Spinal cord (tissue), 10 donors: ENCODE measurements at places on chromosomes 1 and 21. TPM values are rescaled to one million over a fixed set of nuclear protein-coding genes. Genes with fewer than 3 reads are reported as not detected.

DNA sequence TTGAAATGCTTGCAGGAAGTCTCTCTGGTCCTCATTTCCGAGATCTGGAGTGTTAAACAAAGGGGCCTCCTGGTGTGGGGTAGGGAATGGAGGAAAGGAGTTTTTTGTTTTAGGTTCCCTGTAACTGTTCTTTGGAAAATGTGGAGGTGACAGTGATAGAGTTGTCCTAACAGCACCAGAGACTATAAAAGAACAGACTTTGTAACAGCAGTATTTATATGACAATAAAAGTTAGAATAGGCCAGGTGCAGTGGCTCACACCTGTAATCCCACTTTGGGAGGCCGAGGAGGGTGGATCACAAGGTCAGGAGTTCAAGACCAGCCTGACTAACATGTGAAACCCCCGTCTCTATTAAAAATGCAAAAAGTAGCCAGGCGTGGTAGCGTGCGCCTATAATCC lies 68.9 kb downstream of the HUNK start:
- no peak for DNase-seq
- H3K27me3 ChIP-seq, result no peaks in the 10 kb centered on the region
- peaks cover 8% of the 10 kb centered on the region for H3K4me1 ChIP-seq

DNA sequence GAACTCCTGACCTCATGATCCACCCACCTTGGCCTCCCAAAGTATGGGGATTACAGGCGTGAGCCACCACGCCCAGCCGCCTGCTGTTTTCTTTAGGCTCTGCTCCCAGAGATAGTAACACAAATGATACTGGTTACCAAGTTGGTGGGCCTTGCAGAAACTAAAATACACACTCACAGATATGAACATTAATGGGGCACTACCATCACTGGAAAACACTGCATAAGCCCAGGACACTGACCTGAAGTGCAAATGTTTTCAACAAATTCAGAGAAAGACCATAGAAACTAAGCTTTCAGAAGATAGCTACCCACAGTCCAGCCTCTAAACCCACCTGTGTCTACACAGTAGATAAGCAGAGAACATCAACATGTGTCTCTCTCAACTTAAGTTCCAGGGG lies 180.5 kb downstream of the FCRL5 start:
- H3K4me1 ChIP-seq, result no peaks in the 10 kb centered on the region
- no peak overlapping the region for H3K27ac ChIP-seq
- no peak overlapping the region for H3K4me3 ChIP-seq
- no peaks in the 10 kb centered on the region for H3K36me3 ChIP-seq
- H3K27me3 ChIP-seq, result no peaks in the 10 kb centered on the region
- DNase-seq, result no peak

DNA sequence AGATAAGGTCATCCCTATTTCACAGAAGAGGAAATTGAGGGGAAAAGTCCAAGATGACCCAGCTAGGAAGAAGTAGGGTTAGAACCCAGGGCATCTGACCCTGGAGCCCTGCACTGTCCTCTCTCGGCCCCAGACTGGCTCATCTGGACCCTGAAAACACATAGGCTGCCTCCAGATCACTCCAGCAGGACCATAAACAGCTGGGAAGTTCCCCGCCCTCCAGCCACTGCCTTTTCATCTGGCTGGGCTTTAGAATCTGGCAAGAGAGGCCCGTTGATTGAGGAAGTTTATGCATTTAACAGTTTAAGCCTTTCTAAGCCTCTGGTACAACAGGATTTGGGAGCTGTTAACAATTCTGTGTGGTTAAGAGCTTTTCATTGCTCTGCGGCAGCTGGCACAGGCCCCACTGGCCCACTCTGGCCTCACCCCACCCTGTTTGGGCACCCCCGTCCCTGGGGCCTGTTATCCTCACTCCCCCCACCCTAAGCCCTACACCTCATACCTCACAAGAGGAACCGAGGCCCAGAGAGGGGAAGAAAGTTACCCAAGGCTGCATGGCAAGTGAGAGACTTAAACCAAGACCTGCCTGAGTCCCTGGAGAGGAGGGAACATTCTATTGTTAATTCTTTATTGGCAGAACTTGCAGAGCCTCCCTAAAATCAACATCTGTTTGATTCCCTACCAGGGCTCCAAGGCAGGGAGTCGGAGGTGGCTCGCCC lies 84.2 kb downstream of the EPHB2 start:
- H3K4me1 ChIP-seq, result peaks cover 63% of the 10 kb centered on the region
- H3K4me3 ChIP-seq, result no peak overlapping the region
- peaks cover 15% of the 10 kb centered on the region for H3K36me3 ChIP-seq
- H3K27ac ChIP-seq, result no peak overlapping the region
- H3K27me3 ChIP-seq, result no peaks in the 10 kb centered on the region

DNA sequence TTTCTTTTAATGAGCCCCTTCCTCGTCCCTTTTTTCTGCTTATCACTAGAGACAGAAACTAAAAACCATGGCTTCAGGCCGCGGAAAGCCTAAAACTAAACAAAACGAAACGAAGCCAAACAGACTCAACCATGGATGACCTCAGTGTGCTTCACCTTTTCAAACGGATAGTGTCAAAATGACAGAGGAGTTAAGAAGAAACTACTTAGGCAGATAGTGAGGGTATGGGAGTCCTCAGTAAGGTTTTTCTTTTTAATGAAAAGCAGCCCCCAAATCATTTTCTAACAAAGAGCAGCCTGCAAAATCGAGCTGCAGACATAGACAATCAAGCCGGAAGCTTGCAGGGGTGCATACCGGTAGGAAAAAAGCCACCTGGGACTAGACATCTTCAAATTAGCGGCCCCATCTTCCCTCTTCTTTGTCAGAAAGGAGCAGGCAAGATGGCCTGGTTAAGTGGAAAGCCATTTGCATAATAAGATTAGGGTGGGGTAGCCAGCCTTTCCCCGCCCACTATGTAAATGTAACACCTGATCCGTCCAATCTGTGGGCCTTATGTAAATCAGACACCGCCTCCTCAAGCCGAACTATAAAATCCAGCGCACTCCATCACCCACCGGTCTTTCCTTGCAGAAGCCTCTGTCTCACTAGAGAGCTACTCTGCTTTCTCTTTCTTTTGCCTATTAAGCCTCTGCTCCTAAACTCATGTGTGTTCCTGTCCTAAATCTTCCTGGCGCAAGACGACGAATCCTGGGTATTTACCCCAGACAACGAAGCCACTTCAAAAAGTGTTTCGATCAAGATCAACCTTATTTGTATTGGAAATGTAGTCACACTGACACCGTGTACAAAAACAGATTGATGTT lies 6.2 kb upstream of the ERO1B start:
- H3K4me1 ChIP-seq, result no peaks in the 10 kb centered on the region
- DNase-seq, result no peak
- no peaks in the 10 kb centered on the region for H3K36me3 ChIP-seq
- no peak overlapping the region for H3K4me3 ChIP-seq
- peaks cover 3% of the 10 kb centered on the region for H3K27me3 ChIP-seq

- DNase-seq, result peak; percentile 81
- H3K4me3 ChIP-seq, result no peak overlapping the region
- H3K27ac ChIP-seq, result peak overlapping the region; percentile 54
Measured at GRCh38 chr21:28822486-28823335, 170.0 kb downstream of the LTN1 start.

GRCh38 chr1:35931446-35932157 lies 697 bp downstream of the AGO3 start:
- H3K36me3 ChIP-seq, result no peaks in the 10 kb centered on the region
- peak overlapping the region; percentile 82 for H3K27ac ChIP-seq
- peak; percentile 4 for DNase-seq
- H3K27me3 ChIP-seq, result no peaks in the 10 kb centered on the region
- H3K4me1 ChIP-seq, result peaks cover 8% of the 10 kb centered on the region

DNA sequence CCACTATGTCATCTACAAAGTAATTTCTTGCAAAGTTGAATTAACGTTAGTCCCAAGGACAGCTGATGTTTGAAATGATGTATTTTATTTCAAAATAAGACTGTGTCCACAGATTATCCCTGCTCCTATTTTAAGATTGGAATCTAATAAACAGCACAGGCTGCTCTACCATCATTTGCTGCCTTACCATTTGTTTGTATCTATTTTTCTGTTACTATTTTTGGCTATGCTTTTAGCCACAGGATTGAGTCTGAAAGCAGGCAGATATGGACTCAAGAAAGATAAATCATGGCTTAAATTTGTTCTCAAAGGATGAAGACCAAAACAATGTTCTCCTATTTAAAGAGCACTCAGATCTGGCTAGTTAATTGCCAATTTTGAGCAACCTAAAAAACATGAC lies 105.3 kb downstream of the RGS2 start:
- H3K27me3 ChIP-seq, result no peaks in the 10 kb centered on the region
- H3K4me3 ChIP-seq, result no peak overlapping the region
- H3K36me3 ChIP-seq, result no peaks in the 10 kb centered on the region
- no peak overlapping the region for H3K27ac ChIP-seq
- no peaks in the 10 kb centered on the region for H3K4me1 ChIP-seq

DNA sequence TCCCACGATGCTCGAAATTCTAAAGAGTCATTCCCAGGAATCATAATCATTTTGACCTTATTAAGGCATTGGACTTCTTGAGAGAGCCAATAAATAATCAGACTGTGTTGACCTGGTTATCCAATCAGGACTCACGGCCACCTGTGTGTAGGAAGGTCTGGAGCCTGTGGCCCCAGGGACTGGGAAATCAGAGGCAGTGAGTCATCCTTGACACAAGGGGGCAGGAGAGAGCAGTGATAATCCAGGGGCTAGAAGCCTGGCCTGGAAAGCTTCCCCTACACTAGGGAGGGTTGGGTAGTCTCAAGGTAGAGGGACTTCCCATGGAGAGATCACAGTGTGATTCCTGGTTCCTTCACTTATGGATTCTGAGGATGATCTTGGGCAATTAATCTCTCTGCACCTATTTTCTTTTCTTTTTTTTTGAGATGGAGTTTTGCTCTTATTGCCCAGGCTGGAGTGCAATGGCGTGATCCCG lies 4.7 kb downstream of the MR1 start:
- H3K27me3 ChIP-seq, result no peaks in the 10 kb centered on the region
- H3K4me3 ChIP-seq, result no peak overlapping the region
- no peak overlapping the region for H3K27ac ChIP-seq
- no peaks in the 10 kb centered on the region for H3K4me1 ChIP-seq

GRCh38 chr1:112508278-112509004 lies at the start of gene WNT2B:
TSS of gene WNT2B (plus strand) at chr1:112508965. CDS start at chr1:112509263, 298 bp downstream.
- peaks cover 53% of the 10 kb centered on the region for H3K27me3 ChIP-seq
- H3K36me3 ChIP-seq, result no peaks in the 10 kb centered on the region
- peak within 1 kb of the TSS; percentile 39 for H3K4me3 ChIP-seq
- peaks cover 22% of the 10 kb centered on the region for H3K4me1 ChIP-seq

- H3K4me1 ChIP-seq, result no peaks in the 10 kb centered on the region
- no peak for DNase-seq
- H3K4me3 ChIP-seq, result no peak overlapping the region
- no peaks in the 10 kb centered on the region for H3K36me3 ChIP-seq
- no peak overlapping the region for H3K27ac ChIP-seq
- no peaks in the 10 kb centered on the region for H3K27me3 ChIP-seq
Measured at GRCh38 chr1:226781937-226782609, 43.0 kb upstream of the ITPKB start.

GRCh38 chr1:203776636-203777035 lies 11.7 kb downstream of the LAX1 start:
- H3K27ac ChIP-seq, result no peak overlapping the region
- no peaks in the 10 kb centered on the region for H3K36me3 ChIP-seq
- DNase-seq, result no peak
- H3K27me3 ChIP-seq, result no peaks in the 10 kb centered on the region
- H3K4me3 ChIP-seq, result no peak overlapping the region

DNA sequence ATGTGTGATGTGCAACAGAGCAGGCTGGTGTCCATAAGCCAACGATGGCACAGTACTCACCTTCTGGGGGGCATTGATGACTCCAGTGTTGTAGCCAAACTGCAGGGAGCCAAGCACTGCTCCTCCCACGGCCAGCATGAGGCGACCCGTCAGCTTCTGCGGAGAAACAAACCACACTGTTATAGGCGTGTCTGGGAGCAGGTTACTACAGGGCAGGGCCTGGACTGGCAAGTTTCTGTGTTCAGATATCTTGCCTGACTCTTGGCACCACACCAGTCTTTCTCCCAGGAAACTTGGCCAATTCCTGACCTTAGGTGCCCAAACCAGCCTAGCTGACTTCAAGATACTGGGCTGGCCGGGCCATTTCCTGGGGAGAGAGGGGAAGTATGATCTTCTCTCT lies 15.5 kb downstream of the SLC2A1 start:
- H3K27ac ChIP-seq, result no peak overlapping the region
- peaks cover 30% of the 10 kb centered on the region for H3K36me3 ChIP-seq
- no peak for DNase-seq
- peaks cover 53% of the 10 kb centered on the region for H3K4me1 ChIP-seq

DNA sequence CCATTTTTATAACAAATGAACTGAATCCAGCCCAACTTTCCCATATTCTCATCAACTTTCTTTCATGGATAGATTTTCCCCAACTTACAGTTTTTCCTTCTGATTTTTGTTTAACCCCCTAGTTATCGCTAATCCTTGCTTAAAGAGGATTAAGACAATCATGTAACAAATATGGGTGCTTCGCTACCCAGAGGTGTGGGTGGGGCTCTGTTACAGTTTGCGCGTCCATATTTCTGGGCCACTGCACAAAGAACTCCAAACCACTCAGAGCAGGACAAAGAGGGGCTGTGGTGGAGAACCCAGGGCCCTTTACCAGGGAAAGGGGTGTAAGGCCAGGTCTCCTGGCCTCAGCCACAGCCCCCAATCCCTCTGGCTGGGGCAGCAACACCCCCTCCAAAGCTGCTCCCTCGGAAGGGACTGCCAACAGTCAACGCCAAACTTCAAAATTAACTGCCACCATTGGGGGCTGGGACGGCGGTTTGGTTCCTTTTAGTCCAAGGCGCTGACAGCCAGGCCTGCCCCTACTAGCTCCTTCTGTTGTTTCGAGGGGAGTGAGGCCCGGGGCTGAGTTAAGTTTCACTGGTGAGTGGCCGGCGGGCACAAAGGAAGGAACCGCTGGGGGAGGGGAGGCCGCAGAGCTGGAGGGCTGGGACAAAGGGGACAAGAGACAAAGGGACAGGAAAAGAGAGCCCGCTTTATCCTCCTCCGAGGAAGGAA lies 27.9 kb downstream of the SSBP3 start:
- DNase-seq, result peak; percentile 60
- no peaks in the 10 kb centered on the region for H3K27me3 ChIP-seq
- H3K4me1 ChIP-seq, result peaks cover 43% of the 10 kb centered on the region
- no peak overlapping the region for H3K4me3 ChIP-seq
- no peak overlapping the region for H3K27ac ChIP-seq
- peaks cover 34% of the 10 kb centered on the region for H3K36me3 ChIP-seq

DNA sequence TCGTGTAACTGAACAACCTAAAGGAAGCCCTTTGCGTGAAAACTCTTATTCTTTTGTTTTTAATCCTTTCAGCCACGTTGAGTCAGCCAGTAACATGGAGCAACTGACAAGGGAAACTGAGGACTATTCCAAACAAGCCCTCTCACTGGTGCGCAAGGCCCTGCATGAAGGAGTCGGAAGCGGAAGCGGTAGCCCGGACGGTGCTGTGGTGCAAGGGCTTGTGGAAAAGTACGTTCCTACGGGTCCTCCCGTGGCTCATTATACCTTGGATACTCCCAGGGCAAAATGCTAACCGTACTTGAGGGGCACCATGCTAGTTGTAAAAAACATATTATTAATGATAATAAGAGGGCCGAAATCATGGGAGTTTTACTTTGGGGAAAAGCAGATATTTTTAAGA lies 49.4 kb downstream of the LAMC2 start:
- no peaks in the 10 kb centered on the region for H3K36me3 ChIP-seq
- DNase-seq, result no peak
- H3K4me3 ChIP-seq, result no peak overlapping the region
- H3K27me3 ChIP-seq, result no peaks in the 10 kb centered on the region
- peak overlapping the region; percentile 10 for H3K27ac ChIP-seq
- no peaks in the 10 kb centered on the region for H3K4me1 ChIP-seq

The TFF1 gene
- total RNA-seq, result not detected

The RO60 gene
- total RNA-seq, result 133 TPM

The SPRR3 gene
- total RNA-seq, result 0.39 TPM

The PRKAB2 gene
- 33.9 TPM for total RNA-seq

The NOTCH2 gene
- total RNA-seq, result 131 TPM

The GRIK3 gene
- total RNA-seq, result 21.8 TPM

The DMBX1 gene
- total RNA-seq, result 0.33 TPM

The LRIF1 gene
- 12.6 TPM for total RNA-seq

The SLC35F3 gene
- total RNA-seq, result 3.5 TPM
